CD4-positive, alpha-beta memory T cell (primary cell): ENCODE measurements at places on chromosomes 5 and 9. TPM values are rescaled to one million over a fixed set of nuclear protein-coding genes. Genes with fewer than 3 reads are reported as not detected.
A peak's percentile ranks its signal among the peaks of the same experiment; 100 is the strongest.

- no peak overlapping the region for H3K4me3 ChIP-seq
- peaks cover 47% of the 10 kb centered on the region for H3K4me1 ChIP-seq
- H3K27me3 ChIP-seq = no peaks in the 10 kb centered on the region
Measured at GRCh38 chr5:96718635-96719077, 56.5 kb downstream of the CAST start.

DNA sequence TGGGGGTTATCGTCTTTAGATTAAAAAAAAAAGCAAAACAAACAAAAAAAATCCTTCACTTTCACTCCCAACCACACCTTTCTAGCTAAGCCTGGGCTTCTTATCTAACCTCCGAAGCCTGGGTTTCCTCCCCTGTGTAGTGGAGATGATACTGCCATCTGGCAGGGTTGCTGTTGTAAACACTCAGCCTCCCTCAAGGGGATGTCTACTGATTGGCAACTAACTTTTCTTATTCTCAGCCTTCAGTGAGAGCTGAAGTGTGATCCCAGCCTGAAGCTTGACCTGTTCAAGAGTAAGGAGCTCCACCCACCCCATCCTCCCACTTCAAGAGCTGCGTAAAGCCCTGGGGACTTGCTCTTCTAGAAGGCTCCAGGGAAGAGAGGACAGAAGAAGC is 21.5 kb upstream of the WWC1 start:
- peaks cover 10% of the 10 kb centered on the region for H3K4me1 ChIP-seq
- no peak overlapping the region for H3K27ac ChIP-seq
- H3K27me3 ChIP-seq = no peaks in the 10 kb centered on the region
- no peak for DNase-seq
- H3K4me3 ChIP-seq = no peak overlapping the region

GRCh38 chr5:161219816-161220215 is 326.7 kb downstream of the GABRB2 start:
- no peaks in the 10 kb centered on the region for H3K36me3 ChIP-seq
- no peak overlapping the region for H3K27ac ChIP-seq
- H3K27me3 ChIP-seq = no peaks in the 10 kb centered on the region
- no peaks in the 10 kb centered on the region for H3K4me1 ChIP-seq
- H3K4me3 ChIP-seq = no peak overlapping the region
- no peak for DNase-seq

GRCh38 chr9:72205513-72205912 is 56.3 kb downstream of the GDA start:
- DNase-seq = no peak
- H3K36me3 ChIP-seq = no peaks in the 10 kb centered on the region
- H3K4me1 ChIP-seq = no peaks in the 10 kb centered on the region
- H3K4me3 ChIP-seq = no peak overlapping the region
- no peaks in the 10 kb centered on the region for H3K27me3 ChIP-seq

- H3K36me3 ChIP-seq = no peaks in the 10 kb centered on the region
- no peaks in the 10 kb centered on the region for H3K27me3 ChIP-seq
- H3K4me3 ChIP-seq = no peak overlapping the region
- peak; percentile 72 for DNase-seq
- no peak overlapping the region for H3K27ac ChIP-seq
- peaks cover 13% of the 10 kb centered on the region for H3K4me1 ChIP-seq
Measured at GRCh38 chr9:126490871-126491567, 122.7 kb upstream of the LMX1B start.

PRR7 gene
- 7.2 TPM for total RNA-seq

PJA2 gene
- total RNA-seq = 90.6 TPM

ARL14EPL gene
- not detected for total RNA-seq
